ENCODE measurements at places on chromosomes 1 and 21.

DNA sequence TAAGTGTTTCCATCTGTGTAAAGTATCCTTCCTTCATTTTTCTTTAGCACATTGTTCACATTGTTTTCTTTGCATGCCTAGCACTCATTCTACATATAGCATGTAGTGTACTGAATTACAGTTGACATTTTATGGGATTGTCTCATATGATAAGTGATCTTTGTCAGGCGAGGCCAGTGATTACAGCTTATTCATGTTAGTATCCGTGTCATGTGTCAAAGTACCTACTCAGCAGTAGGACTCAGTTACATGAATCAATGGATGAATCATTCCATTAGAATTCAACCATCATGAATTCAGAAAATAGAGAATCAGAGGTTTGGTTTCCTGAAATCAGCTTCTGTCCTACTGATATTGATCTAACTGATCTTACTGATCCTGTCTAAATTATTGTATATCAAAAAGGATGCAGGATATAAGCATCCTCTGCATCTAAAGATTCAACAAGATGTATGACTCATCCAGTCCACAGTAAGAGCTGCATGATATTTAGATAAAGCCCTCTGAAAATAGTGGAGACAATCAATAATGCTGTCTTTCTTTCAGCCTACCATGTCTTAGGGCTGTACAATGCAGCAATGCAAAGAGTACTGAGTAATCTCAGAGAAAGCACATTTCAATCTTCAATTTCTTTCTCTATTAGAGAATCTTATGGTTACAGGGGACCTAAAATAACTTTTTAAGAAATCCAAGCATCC, 20.7 kb upstream of the HRNR start:
- no peak for DNase-seq

GRCh38 chr1:177996957-177997356, 27.1 kb upstream of the SEC16B start:
- no peak for DNase-seq

- DNase-seq: no peak
Observed at GRCh38 chr1:191912517-191912916, 245.7 kb upstream of the RGS18 start.

DNA sequence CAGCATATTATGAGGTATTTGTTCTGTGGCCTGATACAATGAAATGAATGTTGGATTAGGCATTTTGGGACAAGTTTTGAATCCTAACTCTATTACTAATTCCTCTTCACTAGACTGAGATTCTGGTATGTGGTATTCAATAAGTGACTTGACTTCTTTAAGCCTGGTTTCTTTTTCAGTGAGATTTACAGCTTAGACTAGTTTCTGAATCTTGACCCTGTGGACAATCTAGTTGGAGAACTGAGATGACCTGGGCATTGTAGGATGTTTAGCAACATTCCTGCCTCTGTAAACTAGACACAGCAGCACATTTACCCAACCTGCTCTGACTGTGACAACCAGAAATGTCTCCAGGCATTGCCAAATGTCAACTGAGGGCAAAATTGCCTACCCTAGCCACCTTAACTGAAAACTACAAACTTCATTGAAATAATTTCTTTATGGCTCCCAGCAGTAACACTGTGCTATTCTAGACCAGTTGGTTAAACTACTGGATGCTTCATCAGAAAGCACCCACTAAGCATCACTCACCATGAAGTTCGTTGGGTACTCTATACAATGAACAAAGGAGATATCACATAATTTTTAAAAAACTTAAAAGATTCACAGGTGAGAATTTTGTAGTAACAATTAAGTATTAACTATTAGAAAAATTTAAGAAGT, 16.8 kb downstream of the PTPRC start:
- no peak for DNase-seq

DNA sequence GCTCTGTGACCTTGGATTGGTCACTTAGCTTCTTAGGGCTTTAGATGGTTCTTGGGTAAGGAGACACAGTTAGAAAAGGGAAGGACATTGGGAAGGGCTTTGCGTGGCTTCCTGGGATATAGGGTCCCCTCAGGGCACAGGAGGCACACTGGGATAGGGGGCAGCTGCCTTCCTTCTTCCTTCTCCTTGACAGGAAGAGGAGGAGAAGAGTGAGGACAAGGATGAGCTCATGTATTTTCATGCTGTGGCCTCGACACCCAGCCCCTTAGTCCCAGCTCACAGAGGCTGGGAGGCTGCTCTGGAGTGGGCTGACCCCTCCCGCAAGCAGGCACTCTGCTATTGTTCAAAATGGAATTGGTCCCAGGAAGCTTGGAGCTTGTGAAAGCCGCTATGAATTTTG, 45.7 kb upstream of the POU3F1 start:
- DNase-seq: no peak

- DNase-seq: no peak
Observed at GRCh38 chr1:68168545-68169171, 63.7 kb downstream of the WLS start.

DNA sequence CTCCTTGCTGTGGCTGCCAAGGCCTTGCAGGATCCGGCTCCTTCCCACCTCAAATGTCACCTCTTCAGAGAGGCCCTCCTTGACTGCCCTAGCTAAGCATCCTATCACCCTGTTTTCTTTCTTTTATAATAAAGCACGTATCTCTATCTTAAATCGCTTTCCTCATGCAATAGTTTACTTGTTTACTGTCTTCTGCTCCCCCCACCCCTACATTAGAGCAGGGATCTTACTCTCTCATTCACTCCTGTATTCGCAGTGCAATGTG, 36.4 kb downstream of the MYOM3 start:
- no peak for DNase-seq

- no peak for DNase-seq
Observed at GRCh38 chr1:146035048-146035423, 13.5 kb upstream of the HJV start.

- no peak for DNase-seq
Observed at GRCh38 chr1:40532062-40532389, 589 bp downstream of the ZNF684 start.

DNA sequence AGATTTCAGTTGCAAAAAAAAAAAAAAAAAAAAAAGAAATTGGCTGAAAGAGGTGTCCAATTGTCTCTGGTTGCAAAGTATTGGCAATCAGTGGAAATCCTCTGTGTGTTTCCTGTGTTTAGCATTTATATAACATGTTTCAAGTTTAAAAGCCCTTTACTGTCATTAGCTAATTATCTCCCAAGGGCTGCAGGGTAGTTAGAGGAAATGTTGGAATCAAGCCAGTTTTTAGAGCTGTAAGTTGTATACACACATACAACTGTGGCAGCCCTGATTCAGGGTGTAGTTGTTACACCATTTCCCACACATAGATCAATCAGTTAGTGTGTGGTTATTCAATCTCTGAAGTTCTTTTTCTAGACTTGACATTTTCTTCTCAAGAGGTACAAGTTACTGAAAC, 8.9 kb upstream of the ZNF326 start:
- no peak for DNase-seq

DNA sequence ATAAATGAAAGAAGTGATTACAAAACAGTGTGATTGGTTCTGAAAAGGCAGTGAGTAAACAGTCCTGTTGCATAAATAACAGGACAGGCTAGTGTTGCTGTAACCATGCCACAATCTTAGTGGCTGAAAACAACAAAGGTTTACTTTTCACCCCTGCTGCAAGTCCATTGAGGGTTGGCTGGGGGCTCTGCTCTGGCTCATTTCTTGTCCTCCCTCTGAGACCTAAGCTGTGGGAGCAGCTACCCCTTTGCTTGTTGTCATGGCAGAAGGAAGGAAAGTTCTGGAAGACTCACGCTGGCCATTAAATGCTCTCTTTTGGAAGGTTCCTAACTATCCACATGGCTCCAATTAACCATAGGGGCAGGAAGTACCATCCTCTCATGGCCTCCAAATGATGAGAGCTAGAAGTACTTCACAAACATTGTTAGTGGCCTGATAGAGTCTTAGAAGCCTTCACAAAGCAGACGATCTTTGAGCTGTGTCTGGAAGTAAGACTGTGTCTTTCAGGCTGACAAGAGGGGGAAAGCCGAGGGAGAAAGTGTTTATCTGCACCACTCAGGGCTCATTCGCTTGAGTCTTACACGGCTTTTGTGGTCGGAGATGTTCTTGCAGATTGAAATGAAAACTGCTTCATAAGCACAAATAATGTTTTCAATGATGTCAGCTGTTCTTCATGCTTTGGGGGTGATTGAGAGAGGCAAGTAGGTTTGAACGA, 11.9 kb downstream of the RCSD1 start:
- no peak for DNase-seq

DNA sequence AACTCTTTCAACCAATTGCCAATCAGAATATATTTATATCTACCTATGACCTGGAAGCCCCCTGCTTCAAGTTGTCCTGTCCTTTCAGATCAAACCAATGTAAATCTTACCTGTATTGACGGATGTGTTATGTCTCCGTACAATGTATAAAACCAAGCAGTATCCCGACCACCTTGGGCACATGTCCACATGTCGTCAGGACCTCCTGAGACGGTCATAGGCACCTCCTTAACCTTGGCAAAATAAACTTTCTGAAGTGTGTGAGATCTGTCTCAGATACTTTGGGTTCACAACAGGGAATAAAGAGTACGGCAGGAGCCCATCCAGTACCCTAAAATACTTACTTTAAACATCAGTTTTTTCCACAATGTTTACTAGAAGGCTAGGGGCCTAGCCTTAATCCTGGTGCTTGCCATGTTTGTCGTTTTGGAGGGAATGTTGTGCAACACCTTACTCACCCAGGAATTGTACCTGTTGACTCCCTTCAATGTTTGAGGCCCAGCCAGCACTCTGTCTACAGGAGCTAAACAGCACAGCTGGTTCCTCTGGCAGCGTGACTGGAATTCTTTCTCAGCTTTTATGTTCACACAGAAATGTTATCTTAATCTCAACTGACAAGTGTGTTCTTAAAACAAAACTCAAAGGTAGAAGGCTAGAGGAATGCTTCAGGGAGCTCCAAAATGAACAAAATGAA, 90.8 kb upstream of the USP25 start:
- no peak for DNase-seq

- no peak for DNase-seq
Observed at GRCh38 chr1:206521127-206521526, 13.8 kb downstream of the RASSF5 start.

DNA sequence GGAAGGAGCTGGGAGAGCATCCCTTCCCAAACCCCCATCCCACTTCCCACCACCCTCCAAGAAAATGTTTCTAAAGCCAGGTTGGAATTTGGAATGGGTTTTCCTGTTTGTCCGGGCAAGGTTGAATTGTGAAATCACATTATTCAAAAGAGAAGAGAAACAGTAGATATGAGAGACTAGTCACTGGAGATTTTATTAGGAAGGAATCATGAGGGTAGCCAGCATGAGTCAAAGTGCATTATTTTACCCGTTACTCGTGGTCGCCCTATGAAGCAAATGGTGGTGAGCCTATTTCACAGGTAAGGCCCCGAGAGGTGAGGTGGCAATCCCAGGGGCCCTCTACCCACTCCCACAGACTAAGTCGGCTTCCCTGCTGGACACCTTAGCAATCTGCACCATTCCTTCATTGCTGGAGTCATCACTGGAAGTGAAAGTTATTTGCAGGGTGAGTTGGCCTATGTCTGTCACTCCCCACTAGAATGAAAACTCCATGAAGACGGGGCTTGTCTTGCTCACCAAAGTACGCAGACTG, 52.8 kb downstream of the TOMM20 start:
- DNase-seq: no peak

- no peak for DNase-seq
Observed at GRCh38 chr1:197342044-197342565, 74.1 kb downstream of the CRB1 start.

DNA sequence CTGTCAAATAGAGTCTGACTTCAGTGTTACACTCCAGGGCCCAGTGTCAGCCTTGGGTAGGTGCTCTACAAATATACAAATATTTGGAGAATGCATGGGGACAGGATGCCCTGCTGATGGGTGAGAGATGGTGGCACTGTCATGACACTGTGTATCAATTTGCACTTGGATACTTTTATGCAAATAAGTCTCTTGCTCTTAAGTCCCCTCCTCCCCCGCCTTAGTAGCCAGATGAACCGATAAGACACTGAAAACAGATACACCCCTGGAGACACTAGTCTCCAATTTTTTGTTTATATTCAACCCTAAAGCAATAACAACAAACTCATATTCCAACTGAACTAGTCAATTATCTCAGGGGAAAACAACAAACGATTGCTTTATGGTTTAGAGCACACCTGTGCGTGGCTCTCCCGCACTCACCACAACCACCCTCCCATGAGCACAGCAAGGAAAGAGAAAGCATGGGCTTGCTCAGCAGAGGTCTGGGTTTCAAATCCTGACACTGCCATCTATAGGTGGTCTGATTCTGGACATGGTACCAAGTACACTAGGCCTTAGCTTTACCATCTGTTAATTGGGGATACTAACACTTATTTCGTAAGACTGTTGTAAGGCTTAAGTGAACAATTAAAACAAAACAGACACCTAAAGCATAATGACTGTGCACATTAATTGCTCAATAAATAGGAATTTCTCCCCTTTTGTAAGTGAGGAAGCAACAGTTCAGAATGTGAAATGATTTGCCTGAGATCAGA, 50.3 kb downstream of the HIVEP3 start:
- DNase-seq: no peak

DNA sequence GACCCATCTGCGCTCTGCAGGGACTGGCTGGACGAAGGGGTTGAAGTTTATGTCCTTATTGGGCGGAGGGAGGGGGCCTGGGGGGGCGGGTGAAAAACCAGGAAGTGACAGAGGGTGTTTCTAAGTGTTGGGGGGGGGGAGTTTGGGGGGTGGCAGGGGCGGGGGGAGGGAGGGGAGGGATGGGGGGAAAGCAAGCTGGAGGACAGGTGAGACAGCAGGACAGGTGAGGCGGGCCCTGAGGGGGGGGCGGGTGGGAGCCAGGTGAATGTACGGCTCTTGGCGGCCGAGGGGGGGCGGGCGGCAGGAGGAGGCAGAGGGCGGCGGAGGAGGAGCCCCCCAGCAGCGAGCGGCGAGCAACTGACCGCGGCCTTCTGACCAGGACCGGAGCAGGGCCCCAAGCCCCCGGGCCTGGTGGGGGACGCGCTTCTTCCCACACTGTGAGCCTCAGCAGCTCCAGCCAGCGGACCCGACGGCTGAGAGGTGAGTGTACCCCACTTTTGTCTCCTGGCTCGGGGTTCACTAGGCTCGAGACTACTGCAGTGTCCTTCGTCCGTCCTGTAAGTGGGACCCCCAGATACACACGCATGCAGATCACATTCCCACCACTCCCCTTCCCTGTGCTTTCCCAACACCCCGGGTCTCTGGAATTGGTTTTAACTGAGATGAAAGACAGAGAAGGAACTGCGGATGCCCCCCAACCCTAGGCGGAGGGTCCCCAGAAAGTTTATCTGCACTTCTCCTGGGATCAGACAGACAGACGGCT, at the start of gene ZBTB7B:
Gene ZBTB7B (plus strand): TSS at position 339 of the 763 bp plus-strand sequence. CDS start 11,859 bp downstream, outside the sequence.
- DNase-seq: no peak

GRCh38 chr21:36754241-36754898, 55.5 kb downstream of the SIM2 start:
- no peak for DNase-seq

GRCh38 chr1:216983823-216984222, 260.6 kb upstream of the ESRRG start:
- no peak for DNase-seq

- no peak for DNase-seq
Observed at GRCh38 chr1:47856996-47857395, 140.2 kb downstream of the TRABD2B start.

DNA sequence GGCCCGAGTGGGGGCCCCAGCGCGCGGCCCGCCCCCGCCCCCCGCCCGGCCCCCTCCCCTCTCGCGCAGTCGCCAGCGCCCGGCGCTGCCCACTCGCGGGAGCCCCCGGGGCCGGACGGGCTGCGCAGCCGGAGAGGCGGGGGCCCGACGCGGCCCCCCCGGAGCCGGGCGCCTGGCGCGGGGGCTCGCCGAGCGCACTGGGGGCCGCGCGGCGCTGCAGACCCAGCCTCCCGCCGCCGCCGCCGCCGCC, 146 bp upstream of the ZNF362 start:
- DNase-seq: no peak
